Fibroblast of gingiva (primary cell): ENCODE measurements at places on chromosomes 6 and 20.

DNA sequence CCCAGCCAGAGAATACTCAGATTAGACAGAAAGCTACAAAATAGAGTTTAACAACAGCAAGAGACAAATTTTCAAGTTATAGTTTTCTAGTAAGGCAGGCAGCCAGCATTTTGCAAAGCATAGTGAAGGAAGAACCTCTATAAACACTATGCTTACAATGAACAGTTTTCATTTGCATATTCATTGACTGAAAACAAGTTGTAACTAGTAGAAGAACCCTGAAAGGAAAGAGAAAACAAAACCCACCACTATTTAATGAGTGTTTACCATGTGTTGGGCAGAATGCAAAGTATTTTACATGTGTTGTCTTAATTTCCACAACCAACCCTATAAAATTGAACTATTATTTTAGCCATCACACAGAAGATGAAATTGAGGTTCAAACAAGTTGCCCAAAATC is 196.1 kb downstream of the UBE3D start:
- DNase-seq: no peak

- DNase-seq: no peak
These were observed 152.6 kb downstream of the TBC1D7 start for GRCh38 chr6:13175759-13176158.

GRCh38 chr6:21935561-21936028 is 342.0 kb downstream of the SOX4 start:
- peak; percentile 70 for DNase-seq

GRCh38 chr20:32894026-32894483 is 35.3 kb downstream of the EFCAB8 start:
- DNase-seq: no peak

DNA sequence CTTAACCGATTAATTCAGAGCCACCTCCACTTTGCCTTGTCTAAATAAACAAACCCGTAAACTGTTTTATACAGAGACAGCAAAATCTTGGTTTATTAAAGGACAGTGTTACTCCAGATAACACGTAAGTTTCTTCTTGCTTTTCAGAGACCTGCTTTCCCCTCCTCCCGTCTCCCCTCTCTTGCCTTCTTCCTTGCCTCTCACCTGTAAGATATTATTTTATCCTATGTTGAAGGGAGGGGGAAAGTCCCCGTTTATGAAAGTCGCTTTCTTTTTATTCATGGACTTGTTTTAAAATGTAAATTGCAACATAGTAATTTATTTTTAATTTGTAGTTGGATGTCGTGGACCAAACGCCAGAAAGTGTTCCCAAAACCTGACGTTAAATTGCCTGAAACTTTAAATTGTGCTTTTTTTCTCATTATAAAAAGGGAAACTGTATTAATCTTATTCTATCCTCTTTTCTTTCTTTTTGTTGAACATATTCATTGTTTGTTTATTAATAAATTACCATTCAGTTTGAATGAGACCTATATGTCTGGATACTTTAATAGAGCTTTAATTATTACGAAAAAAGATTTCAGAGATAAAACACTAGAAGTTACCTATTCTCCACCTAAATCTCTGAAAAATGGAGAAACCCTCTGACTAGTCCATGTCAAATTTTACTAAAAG is 2.7 kb downstream of the FOXC1 start:
- no peak for DNase-seq

GRCh38 chr20:922781-923180 is 6.6 kb upstream of the ANGPT4 start:
- no peak for DNase-seq

DNA sequence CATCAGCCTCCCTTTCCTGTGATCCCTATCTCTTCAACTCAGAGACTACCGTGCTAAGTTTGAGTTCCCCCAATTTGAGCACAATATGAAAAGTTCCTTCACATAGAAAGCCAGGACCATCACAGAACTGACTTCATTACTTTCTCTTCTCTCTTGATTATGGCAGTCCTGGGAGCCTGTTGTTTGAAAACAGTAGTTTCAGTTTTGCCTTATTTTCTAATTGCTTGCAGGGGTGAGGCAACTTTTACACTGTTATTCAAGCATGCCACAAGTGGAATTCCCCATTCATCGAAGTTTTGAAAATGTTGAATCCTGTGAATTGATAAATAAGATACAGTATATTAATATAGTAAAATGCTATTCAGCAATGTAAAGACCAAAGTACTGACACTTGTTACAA is 569.7 kb upstream of the MARCKS start:
- DNase-seq: no peak

DNA sequence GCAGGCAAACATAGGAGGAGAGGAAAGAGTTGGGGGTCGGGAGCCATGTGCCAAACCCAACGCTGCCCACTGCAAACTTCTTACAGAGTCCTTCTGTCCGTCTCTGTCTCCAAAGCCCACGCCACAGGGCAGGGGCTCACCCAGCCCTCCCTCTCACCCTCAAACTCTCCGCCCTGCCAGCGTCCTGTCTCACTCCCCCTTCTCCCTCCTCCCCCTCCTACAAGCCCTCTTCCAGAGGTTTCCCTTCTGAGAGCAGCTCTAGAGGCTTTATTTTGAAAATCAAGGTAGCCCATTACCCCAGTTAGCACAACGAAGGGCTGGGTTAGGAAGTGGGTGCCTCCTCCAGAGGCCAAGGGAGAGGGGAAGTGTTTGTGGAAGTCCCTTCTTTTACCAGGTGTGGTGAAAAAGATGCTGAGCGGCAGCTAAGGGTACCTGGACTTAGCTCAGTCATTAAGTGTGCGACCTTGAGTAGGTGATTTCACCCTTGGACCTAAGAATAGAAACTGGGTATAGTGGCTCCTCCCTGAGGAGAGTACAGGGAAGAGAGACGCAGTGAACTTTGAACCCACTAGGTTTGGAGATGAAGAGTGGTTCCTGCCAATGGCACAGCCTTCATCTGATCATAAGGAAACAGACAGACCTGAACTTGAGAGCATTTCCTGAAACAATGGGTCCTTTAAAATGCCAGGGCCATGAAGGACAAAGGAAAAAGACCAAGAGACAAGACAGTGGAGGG is 123.8 kb downstream of the BANF2 start:
- no peak for DNase-seq

DNA sequence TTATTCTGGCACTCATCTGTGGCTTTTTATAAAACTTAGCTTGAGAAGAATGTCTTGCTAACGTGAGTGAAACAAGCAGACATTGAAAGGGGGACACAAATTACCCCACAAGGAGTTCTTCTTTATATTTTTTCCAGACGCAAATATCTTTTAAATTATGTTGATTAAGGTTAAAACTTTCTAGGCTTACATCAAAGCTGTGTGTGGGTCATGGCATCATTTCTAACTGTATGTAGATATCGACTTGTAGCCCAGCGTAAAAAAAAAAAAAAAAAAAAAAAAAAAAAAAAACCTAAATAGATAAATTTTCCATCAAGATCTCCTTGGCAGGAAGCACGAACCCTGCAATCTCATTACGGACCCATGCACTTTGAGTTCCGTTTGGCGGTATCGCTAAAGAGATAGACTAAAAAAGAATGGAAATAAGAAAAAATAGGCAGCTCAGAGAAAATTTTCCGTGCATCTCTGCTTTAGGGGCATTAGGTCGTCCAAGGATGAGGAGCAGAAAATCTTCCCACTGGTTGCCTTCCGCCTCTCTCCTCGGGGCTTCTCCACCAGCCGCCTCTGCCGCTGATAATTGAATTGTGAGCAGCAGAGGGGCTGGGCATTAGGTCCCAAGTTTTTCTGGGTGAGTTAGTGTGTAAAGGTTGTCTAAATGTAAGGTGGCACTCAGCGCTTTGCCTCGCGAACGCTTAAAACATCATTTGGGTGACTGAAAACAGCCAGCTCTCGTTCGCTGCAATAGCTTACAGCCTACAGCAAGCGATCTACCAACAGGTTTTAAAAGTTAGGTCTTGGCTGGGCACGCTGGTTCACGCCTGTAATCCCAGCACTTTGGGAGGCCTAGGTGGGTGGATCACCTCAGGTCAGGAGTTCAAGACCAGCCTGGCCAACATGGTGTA is 194.0 kb downstream of the TRIM27 start:
- DNase-seq: no peak
